ENCODE measurements at places on chromosomes 2 and 18.
A peak's percentile ranks its signal among the peaks of the same experiment; 100 is the strongest.

DNA sequence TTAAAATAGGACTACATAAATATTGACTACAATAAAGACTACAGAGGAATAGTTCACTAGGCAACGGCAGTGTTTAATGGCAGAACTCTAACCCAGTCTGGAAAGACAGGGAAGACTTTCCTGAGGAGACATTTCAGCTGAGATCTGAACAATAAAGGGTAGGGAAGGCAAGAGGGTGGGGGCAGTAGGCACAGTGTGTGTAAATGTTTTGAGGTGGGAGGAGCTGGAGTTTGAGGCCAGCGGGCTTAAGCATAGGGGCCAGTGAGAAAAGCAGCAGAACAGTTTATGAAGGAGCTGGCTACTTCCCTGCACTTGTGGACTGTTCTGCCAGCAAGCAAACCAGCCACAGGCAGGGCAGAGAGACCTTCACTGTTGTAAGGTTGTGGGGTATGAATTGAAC lies 76.6 kb upstream of the UGP2 start:
- DNase-seq: no peak

DNA sequence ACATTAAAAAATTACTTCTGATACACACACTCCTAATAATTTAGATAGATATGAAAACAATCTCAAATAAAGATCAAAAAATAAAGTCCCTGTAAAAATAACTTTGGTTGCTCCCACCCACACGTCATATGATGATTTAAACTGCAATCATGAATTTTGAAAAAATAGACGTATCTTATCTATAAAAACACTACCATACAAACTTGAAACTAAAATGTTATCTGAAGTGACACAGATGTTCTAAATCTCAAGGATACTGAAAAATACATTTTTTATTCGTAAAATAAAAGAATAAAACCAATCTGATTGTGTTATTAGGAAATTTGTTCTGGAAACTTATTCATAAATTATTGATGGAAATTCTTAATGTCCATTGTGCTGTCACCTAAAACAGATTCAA lies 8.1 kb upstream of the BOLA3 start:
- DNase-seq: no peak

GRCh38 chr18:388200-388599 lies 112.3 kb downstream of the COLEC12 start:
- DNase-seq: no peak

DNA sequence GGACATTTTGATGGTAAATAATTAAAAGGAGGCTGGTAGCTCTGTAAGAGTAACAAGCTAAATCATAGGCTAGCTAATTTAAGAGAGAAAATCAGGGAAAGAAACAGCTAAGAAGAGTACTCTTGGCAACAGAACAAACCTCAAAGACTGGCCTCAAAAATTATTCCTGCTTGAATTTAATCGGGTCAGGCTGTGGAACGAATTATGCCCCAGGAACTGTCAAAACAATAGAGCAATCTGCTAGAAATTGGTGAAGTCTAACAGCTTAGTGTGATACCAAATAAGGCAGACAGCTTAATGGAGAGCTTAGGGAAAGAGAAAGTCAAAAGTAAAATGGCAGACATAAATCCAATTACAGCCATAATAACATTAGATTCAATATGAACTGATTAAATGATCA lies 215.7 kb downstream of the MREG start:
- no peak for DNase-seq

DNA sequence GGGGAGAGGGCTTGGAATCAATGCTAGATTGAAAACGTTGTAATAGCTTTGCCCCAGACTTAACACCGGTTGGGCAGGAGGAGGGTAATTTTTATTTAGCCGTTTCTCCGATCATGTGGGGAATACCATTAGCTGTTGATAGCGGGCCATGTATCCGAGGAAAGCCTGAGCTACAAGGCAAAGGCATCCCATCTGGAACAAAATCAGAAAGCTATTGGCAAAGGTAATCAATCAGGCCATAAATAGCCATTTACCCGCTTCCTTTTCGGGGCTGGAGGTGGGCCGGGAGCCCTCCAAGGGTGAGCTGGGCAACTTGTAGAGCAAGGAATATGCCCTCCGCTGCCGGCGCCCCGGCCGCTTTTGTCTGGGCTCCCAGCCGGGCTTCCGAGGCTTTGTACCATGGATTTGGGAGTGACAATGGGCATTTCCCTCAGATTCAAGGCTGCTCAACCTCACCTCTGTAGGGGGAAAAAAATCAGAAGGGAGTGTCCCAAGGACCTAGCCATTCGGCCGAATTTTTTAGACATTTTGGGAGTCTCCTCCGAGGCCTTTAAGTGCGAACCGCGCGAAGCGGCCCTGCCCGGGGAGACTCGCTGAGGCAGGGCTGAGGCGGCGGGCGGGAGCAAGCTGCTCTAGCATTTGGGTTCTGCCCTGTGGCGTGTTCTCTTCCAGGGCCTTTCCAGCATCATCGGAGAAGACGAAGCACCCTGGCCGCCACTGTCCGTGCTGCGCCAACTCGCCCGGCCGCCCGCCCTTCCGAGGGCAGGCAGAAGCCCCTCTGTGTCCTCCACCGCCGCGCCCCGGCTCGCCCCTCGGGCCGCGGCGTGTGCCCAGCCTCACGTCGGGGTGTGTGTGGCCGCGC lies 1.1 kb upstream of the HOXD9 start:
- DNase-seq: no peak

DNA sequence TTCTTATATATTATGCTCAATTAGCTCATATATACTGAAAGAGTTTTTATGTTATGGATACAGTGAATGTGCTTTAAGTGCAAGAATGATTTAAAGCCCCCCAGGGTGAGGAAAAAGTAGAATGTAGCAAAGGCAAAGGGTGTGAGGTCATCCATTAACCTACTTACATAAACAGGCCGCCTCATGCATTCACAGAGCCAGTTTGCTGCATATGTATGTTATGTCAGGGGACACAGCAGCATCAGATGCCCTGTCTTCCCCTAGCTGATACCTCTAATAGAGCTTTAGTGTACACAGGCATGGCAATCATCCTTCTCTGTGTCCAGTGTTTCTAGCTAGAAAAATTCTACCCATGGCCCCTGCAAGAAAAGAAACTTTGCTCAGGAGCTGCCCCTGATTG lies 187.8 kb upstream of the FSHR start:
- DNase-seq: no peak

GRCh38 chr2:196783431-196784094 lies 15.9 kb downstream of the GTF3C3 start:
- no peak for DNase-seq

GRCh38 chr2:117770730-117771129 lies 43.8 kb upstream of the DDX18 start:
- DNase-seq: no peak

GRCh38 chr18:46174342-46175041 lies 70.3 kb downstream of the HAUS1 start:
- peak; percentile 26 for DNase-seq
